Sciatic nerve (tissue), 2 donors: ENCODE measurements at places on chromosomes 6 and 20. TPM values are rescaled to one million over a fixed set of nuclear protein-coding genes. Genes with fewer than 3 reads are reported as not detected.

Gene SGK2
- total RNA-seq: 7.7 TPM

Gene DDO
- 1.3 TPM for total RNA-seq

Gene HSPA1A
- 195 TPM for total RNA-seq

Gene SLC39A7
- total RNA-seq: 65.3 TPM

Gene ELOVL4
- total RNA-seq: 1.2 TPM

Gene OPRM1
- total RNA-seq: not detected

Gene TREM1
- total RNA-seq: 9.8 TPM

Gene SDCBP2
- total RNA-seq: 5.9 TPM

Gene FRK
- 0.85 TPM for total RNA-seq

Gene C4B
- 392 TPM for total RNA-seq

Gene SLC22A2
- not detected for total RNA-seq

Gene RIPOR3
- total RNA-seq: 26.3 TPM

Gene COL21A1
- total RNA-seq: 31.4 TPM

Gene MYL9
- total RNA-seq: 709 TPM

Gene MYH7B
- 5.6 TPM for total RNA-seq

Gene FAXC
- total RNA-seq: 0.49 TPM

Gene TUBB2B
- 39.4 TPM for total RNA-seq

Gene PXDC1
- 48.3 TPM for total RNA-seq

Gene GHRH
- total RNA-seq: not detected

Gene COL9A3
- total RNA-seq: 69.6 TPM

Gene HLA-DQA1
- total RNA-seq: 26.0 TPM

Gene SLC35F1
- total RNA-seq: 24.6 TPM

Gene OOEP
- total RNA-seq: not detected

Gene ID4
- 37.0 TPM for total RNA-seq

Gene ANKEF1
- 1.6 TPM for total RNA-seq

Gene FOXC1
- total RNA-seq: 61.8 TPM

Gene COL10A1
- 0.09 TPM for total RNA-seq

Gene HLA-DOA
- total RNA-seq: 9.7 TPM

Gene GDAP1L1
- not detected for total RNA-seq

Gene BCL2L1
- total RNA-seq: 112 TPM

Gene ADA
- total RNA-seq: 7.7 TPM

Gene TMEM170B
- total RNA-seq: 9.5 TPM

Gene CALHM4
- total RNA-seq: not detected

Gene GSTA3
- total RNA-seq: not detected

Gene VSX1
- not detected for total RNA-seq

Gene EDEM2
- 15.4 TPM for total RNA-seq

Gene SLPI
- total RNA-seq: 95.5 TPM
